ENCODE measurements at places on chromosomes 12 and 14.

GRCh38 chr14:63387711-63388110 is 69.0 kb upstream of the GPHB5 start:
- no peak for DNase-seq

GRCh38 chr14:37091651-37092050 is 80.8 kb downstream of the SLC25A21 start:
- DNase-seq, result no peak

DNA sequence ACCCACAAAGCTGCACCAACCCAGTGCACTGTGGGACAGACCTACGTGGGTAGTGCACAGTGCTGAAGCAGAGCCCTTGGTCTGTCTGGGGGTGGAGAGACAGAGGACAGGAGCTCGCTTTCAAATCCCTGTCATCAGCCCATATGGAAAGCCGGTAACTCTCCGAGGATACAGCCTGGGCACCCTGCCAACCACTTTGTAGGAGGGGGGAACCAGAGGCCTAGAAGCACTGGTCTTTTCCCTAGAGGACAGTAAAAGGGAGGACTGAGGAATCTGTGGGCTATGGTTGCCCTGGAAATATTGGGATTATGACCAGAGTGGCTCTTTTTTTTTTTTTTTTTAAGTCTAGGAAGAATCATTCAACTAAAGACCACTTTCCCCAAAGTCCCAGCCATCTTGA is 74.3 kb downstream of the MAP3K9 start:
- no peak for DNase-seq

GRCh38 chr12:40819436-40820108 is 127.3 kb downstream of the CNTN1 start:
- no peak for DNase-seq

- no peak for DNase-seq
Measured at GRCh38 chr12:75724928-75725312, 213.5 kb upstream of the KRR1 start.

- no peak for DNase-seq
Measured at GRCh38 chr12:100796621-100797020, 2.0 kb downstream of the ANO4 start.

DNA sequence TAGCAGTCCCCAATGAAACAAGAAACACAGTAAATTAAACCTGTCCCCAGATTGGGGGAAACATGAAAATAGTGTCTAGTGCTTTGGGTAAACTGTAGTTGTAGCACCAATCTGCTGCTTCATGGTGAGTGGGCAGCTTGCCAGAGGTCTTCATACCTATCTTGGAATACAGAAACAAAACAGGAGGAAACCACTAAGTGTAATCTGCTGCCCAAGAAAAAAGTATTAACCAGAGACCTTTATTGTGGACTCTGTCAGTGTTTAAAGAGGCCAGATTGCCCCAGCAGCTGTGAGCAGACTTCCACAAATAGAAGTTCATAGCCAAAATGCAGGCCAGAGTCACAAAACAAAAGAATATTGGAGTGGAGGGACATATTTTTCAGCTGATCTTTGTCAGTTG is 2.3 kb downstream of the ISCU start:
- DNase-seq, result no peak

DNA sequence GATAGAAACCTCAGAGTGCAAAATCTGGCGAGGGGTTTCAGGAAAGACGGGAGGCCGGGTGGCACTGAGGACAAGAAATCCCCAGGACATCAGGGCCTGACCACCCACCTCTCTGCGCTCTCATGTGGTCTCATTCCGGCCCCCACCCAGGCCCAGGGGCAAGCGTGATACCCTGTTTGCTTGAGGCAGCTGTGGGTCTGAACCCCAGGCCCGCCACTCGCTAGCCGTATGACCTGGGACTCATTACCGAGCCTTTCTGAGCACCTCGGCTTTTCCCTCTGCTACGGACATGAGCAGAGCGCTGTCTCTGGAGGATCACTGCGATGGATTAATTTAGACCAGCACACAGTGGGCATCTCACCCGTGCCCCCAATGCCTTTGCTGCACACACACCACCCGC is 25.5 kb upstream of the BCDIN3D start:
- DNase-seq, result no peak

DNA sequence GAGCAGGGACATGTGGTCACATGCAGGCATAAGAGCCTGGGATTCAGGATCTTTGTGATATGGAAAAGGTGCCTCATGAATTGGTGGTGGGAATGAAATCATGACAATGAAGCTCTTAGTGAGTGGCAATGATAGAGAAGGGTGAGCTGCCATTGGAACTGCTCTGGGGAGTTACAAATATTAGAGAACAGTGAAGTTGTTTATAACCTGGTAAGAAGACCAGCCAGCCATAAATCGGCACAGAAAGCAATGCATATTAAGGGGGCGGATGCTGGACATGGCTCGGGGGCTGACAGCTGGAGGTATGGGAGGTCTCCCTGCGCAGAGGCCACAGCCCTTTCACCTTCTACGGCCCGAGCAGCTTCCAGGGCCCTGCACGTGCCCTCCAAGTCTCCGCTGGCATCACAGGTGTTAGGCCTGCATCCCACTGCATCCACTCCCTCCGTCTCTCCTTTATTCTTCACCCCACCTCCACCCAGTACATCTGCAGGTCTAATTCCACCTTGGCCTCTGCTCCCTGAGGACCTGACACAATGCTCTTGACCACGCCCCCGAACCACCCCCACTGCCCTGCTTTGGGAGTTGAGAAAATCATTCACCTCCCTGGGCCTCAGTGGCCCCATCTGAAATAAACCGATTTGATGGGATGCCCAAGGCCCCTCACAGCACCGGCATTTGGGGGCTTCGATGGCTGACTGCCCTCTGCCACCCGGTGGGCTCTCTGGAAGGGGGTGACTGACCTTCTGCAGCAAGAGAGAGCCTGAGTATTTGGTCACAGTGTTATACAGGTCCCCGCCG is 4.1 kb downstream of the CACNA2D4 start:
- no peak for DNase-seq

GRCh38 chr12:105581420-105581819 is 250.9 kb downstream of the C12orf75 start:
- no peak for DNase-seq

DNA sequence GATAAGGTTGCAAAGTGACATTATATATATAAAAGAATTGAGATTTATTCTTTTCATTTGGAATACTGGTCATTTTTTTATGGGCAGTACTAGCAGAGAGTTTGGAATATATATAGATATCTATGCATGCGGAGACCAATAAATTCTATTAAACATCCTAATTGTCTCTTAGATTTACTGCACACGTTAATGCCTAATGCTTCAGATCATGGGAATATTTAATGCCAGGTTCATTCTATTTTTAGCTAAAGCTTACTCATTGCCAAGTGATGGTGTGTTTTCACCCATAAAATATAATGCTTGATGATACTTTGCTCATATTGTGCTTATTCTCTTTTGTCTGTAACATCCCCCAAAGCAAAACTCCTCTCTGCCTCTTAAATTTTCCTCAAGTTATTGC is 264.4 kb downstream of the TMEM117 start:
- DNase-seq, result no peak

GRCh38 chr12:74539765-74540526 is 2.3 kb downstream of the ATXN7L3B start:
- DNase-seq, result no peak

DNA sequence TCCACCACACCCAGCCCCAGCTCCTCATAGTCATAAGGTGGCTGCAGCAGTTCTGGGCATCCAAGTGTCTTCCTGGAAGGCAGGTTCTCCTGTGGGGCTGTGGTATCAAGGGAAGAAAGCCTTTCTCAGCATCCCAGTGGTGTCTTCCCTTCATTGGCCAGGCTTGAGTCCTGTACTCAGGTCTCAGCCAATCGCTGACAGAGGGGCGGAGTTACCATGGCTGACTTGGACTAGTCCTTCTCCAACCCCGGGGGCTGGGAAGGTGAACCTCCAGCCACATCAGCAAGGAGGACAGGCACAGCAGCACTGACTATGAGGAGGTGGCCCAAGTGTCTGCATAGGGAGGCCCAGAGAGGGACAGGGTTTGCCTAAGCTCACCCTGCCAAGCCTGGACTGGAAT is 64.0 kb upstream of the SLC24A4 start:
- no peak for DNase-seq

GRCh38 chr14:94485944-94486841 is 10.2 kb upstream of the SERPINA9 start:
- DNase-seq, result no peak

- no peak for DNase-seq
Measured at GRCh38 chr14:101791919-101792572, 30.5 kb downstream of the PPP2R5C start.

- peak; percentile 49 for DNase-seq
Measured at GRCh38 chr12:57001448-57001906, 4.9 kb downstream of the ZBTB39 start.

DNA sequence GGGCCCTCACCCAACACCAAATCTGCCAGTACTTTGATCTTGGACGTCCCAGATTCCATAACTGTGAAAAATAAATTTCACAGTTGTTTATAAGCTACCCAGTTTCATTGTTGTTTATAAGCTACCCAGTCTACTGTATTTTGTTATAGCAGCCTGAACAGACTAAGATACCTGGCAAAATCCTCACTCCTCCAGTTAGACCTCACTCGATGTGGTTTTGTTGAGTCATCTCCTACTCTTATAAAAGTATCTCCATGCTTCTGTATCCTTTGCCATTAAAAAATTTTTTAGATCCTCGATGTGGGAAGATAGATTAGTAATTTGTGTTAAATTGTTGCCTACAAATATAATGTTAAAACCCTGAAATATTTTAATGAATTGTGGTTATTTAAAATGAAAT is 16.0 kb downstream of the TXNDC16 start:
- DNase-seq, result no peak

DNA sequence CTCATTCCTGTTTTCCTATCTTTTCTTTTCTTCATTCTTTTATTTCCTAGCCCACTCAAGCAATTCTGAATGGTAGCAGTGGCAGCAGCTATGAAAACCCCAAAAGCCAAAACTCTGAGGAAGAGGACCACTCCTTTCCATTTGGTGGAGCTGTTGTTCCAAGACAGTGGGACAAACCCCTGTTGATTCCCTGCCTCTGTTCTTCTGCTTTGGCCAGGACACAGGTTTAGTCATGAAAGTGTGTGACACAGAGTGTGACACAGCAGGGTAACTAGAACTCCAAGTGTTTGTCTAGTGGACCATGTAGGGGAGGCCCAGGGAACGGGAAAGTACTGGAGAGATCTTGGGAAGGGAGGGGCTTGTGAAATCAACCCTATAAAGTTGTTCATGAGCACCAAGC is 71.1 kb downstream of the PTCSC3 start:
- DNase-seq, result no peak

DNA sequence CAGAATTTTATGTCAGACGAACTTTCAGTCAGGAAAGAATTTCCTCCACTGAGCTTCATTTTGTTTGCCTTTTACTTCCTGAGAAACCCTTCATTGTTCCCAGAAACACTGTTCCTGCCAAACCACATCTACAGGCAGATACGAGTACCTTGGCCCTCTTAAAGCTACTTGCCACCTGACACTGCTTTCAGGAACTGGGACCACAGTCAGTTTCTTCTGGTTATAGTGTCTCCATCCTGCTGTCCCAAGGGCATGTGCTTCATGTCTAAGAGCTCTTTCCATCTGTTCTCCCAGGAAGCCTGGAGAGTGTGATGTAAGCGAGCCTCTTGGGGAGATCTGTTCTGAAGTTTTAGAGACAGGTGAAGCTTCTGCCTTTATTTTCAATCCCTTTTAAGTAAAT is 161.7 kb upstream of the PLEKHA5 start:
- no peak for DNase-seq

DNA sequence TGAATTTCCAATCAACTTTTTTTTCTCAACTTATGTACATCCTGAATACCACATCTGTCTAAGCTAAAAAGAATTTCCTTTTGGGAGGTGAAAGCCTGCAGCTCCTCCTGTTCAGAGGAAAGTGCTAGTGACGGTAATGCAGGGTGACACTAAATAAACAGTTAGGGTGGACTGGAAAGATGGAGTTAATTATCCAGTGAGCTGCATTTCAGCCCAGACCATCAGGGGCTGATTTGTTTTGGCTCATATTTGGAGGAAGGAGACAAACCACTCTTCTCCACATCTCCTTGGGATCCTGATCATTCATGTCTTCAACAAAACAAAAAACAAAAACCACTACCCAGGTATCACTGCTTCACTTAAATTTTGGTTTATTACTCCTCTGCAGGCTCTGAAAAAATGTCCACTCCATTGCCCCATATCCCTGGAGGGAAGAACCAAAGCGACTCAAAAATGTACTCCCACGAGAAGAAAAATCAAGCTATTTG is 5.1 kb upstream of the SIX1 start:
- DNase-seq, result no peak

DNA sequence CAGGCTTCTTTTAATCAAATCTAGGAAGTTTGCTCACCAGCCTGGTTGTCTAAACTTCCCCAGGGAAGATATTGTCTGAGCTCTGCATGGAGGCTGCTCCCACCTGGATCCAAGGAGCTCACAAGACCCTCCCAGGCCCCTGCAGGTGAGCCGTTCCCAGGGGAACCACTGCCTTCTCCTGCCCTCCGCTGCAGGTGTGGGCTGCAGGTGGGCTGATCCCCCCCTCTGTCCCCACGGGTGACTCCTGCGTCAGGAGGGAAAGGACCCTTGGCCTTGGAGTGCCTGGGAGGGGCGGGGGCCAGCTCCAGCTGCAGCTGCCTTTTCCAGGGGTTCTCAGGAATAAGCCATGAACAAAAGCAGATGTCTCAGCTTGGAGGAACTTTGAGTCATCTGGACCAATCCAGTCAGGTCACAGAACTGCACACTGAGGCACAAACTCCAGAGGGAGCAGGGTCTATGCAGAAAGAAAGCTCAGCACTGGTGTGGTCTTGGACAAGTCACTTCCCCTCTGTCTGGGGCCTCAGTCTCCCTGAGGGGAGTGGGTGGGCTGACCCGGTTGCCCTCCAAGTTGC is 246.6 kb upstream of the RTL1 start:
- no peak for DNase-seq

DNA sequence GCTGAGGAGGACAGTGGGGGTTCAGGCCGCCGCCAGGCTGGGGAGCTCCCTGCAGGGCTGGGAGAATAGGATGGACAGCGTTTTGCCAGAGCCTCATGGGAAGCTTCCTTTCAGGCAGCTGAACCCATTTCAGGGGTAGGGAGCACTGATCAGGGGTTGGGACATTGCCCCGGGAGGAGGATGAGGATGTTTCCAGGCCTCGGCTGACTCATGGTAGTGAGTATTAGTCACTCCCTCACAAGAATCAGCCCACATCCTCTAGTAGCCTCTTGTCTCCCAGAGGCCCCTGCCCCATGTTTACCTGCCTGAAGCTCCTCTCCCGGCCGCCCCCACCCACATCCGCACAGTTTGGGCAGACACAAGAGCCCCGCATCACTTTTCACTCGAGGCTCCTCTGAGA is 89.8 kb downstream of the ZFP36L1 start:
- no peak for DNase-seq

DNA sequence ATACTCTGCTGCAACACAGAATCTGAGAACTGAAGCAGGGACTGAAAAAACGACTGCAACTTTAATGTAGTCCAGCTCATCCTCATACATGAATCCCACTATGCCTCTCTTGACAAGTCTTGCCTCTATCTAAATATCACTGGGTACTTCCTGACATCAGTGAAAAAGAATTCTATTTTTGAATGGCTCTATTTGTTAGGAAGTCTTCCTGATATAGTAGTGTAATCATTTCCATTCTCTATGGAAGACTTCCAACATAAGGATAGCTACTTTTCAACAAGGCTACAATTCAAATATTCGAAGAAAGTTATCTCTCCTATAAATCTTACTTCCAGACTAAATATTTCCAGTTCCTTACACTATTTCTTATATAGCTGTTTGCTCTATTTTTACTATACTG is 167.5 kb downstream of the MDGA2 start:
- no peak for DNase-seq

- DNase-seq, result no peak
Measured at GRCh38 chr14:60618241-60618640, 31.0 kb downstream of the SIX1 start.

Data from activated gamma-delta T cell treated with anti-CD3 and anti-CD28 coated beads, Interleukin-2, amount 50 U/mL, for 16 hours (primary cell).